Panc1 (cell line): ENCODE measurements at places on chromosomes 5 and 9. TPM values are rescaled to one million over a fixed set of nuclear protein-coding genes. Genes with fewer than 3 reads are reported as not detected.
A peak's percentile ranks its signal among the peaks of the same experiment; 100 is the strongest.

Gene TAF11L10
- total RNA-seq = not detected

DNA sequence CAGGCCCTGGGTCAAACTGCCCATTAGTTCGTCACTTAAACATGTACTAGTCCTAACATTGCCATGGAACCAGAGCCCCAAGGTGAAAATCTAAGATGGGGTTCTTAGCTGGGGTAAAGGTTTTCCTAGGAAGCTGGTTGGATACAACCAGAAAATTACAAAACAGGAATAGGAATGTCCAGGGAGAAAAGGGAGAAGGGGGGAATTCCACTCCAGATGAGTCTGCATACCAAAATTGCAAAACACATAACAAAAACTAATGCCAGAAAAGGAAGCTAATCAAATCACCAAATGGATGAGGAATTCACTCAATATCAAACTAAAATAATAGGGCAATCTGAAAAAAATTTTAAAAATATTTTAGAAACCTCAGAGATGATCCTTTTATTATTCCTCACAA is 396.2 kb downstream of the EFNA5 start:
- no peak for DNase-seq

- DNase-seq = no peak
These were observed 63.1 kb downstream of the PPARGC1B start for GRCh38 chr5:149793256-149793550.

GRCh38 chr5:76787237-76787636 is 31.6 kb upstream of the F2RL1 start:
- DNase-seq = no peak

- no peak for DNase-seq
These were observed 45.4 kb downstream of the ANXA2R start for GRCh38 chr5:42994555-42995359.

Gene RAB3C
- not detected for total RNA-seq

Gene WNK2
- 13.7 TPM for total RNA-seq

- DNase-seq = no peak
These were observed 138.7 kb upstream of the SLC24A2 start for GRCh38 chr9:19927560-19927959.

- peak; percentile 87 for DNase-seq
These were observed 157.0 kb downstream of the C9orf152 start for GRCh38 chr9:110050925-110051355.

Gene PTPRD
- not detected for total RNA-seq

Gene RPL7A
- total RNA-seq = 1,104 TPM

GRCh38 chr5:79508354-79508753 is 5.6 kb downstream of the HOMER1 start:
- DNase-seq = no peak

Gene SCGB3A2
- total RNA-seq = 0.39 TPM

Gene SPARC
- 228 TPM for total RNA-seq

- no peak for DNase-seq
These were observed 61.6 kb upstream of the ANGPTL2 start for GRCh38 chr9:127183814-127184582.

- no peak for DNase-seq
These were observed 48.2 kb downstream of the FAM240B start for GRCh38 chr9:38671748-38672147.

Gene C5orf58
- total RNA-seq = 0.15 TPM

- DNase-seq = no peak
These were observed 867.1 kb downstream of the DTWD2 start for GRCh38 chr5:118121258-118121657.

Gene TXNDC8
- not detected for total RNA-seq

- DNase-seq = no peak
These were observed 566.6 kb downstream of the ZNF608 start for GRCh38 chr5:124179819-124180218.

DNA sequence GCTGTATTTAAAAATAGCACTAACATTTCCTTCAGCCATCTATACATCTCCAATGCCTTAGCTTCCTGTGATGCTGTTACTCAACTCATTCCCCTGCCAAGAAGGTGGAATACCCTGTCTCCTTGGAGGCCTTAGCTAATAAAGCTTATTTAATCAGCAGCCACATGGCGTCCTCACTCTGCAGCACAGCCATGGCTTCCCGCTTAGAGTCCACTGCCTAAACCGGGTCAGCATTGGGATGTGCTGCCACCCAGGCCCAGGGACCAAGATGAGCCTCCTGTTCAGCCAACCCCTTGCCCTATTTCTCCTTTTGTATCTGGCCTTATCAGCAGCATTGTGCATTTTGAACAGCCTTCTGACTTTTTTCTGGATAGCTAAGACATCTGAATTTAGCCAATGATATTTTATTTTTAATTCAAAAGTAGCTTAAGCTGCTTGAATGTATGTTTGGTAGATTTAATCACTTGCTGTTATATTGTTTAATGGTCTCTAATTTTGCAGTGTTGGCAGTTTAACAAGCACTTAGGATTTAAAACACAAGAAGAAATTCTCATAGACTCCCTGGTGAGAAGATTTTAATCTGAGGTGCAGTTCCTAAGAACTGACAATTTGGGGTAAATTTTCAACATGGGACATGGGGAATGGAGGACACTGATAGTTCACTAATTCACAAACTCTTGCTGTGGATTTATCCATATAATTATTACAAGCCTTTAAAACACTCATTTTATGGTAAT is 113.0 kb downstream of the RPS23 start:
- DNase-seq = no peak

Gene PSMD5
- total RNA-seq = 53.0 TPM

- DNase-seq = no peak
These were observed 50.7 kb upstream of the NR5A1 start for GRCh38 chr9:124557895-124558294.

GRCh38 chr5:174247301-174247700 is 201.8 kb downstream of the NSG2 start:
- DNase-seq = no peak

Gene LCN2
- total RNA-seq = 1.0 TPM

Gene ENTPD2
- total RNA-seq = 2.8 TPM

DNA sequence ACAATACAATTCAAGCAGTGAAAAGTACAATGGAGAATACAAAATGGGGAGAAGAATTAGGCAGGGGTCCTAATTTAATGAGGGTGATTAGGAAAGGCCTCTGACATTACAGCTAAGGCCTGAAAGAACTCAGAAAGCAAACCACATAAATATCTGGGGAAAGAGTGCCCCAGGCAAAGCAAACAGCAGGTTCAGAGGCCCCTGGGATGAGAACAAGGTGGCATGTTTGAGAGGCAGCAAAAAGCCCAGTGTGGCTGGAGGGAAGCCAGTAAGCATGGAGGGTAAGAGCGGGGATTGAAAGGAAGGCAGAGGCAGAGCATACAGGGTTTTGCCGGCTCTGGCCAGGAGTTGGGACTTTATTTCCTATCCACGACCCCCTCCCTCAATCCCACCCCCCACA is 33.4 kb upstream of the VDAC1 start:
- DNase-seq = no peak

- no peak for DNase-seq
These were observed 5.4 kb downstream of the ZNF608 start for GRCh38 chr5:124740991-124741583.

DNA sequence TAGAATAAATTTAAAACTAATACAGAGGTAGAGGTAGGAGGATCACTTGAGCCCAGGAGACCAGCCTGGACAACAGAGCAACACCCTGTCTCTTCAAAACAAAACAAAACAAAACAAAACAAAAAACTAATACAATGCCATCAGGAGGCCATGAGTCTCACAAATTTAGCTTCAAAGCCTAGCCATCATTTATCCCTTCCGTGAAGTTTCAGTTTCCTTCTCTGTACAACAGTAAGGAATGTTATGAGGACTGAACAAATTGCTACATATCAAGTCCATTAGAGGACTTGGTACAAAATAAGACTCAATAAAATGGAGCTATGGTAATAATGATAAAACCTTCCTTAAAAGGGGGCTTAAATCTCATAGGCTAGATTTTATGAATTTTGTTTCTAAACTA is 60.8 kb downstream of the MAPKAP1 start:
- DNase-seq = no peak

- no peak for DNase-seq
These were observed 212.6 kb upstream of the ACTBL2 start for GRCh38 chr5:57695179-57695578.

Gene HCN1
- 0.36 TPM for total RNA-seq

DNA sequence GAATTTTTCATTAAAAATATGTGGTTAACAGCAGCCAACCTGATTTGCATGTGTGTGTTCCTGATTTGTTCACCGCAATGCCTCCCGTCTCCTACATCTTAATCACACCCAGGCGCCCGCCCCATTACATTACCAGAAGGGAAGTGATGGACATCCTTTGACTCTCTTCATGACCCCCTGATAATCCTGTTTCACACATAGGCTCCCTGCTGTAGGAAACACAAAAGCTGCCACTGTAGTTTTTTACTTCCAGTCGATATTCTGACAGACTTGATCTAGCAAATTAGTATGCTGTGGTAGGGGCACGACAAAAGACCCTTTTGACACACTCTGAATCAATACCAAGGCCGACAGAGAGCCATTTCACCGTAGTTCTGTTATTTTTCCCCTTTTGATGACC is 287.8 kb upstream of the ISL1 start:
- no peak for DNase-seq

GRCh38 chr5:9156282-9156681 is 389.6 kb downstream of the SEMA5A start:
- no peak for DNase-seq

- no peak for DNase-seq
These were observed 41.3 kb downstream of the PPARGC1B start for GRCh38 chr5:149771216-149771980.

GRCh38 chr9:137305060-137305797 is 3.2 kb upstream of the NRARP start:
- no peak for DNase-seq

GRCh38 chr5:32852535-32852934 is 141.4 kb downstream of the NPR3 start:
- peak; percentile 20 for DNase-seq

GRCh38 chr5:87582149-87582548 is 169.4 kb upstream of the CCNH start:
- no peak for DNase-seq

DNA sequence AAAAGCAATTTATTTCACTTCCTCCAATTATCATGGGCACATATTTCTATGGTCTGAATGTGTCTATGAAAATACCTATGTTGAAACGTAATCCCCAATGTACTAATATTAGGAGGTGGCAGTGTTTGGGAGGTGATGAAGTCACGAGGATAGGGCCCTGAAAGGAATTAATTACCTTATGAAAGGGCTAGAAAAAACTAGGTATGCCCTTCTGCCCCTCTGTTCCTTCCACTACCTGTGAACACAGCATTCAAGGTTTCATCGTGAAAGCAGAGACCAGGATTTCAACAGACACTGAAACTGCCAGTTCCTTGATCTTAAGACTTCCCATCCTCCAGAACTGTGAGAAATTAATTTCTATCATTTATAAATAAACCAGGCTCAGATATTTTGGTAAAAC is 1037.1 kb upstream of the C9orf72 start:
- no peak for DNase-seq

Gene ADRA1B
- total RNA-seq = 8.3 TPM

GRCh38 chr9:16656432-16657169 is 213.9 kb downstream of the BNC2 start:
- DNase-seq = no peak

GRCh38 chr9:72935595-72935994 is 17.3 kb downstream of the ALDH1A1 start:
- no peak for DNase-seq

DNA sequence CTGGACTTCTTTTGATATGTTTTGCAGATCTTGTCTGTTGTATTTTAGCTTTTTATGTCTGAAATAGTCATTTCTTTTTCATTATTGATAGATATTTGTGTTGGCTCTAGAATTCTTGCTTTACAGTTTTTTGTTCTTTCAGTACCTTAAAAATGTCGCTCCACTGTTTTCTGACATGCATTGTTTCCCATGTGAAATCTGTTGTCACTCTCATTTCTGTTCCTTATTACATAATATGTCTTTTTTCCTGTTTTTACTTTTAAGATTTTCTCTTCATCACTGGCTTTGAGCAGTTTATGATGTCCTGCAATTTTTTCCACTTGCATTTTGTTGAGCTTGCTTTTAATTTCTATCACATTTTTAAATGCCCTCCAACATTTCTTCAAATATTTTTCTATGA is 270.4 kb upstream of the TARS1 start:
- DNase-seq = no peak

- no peak for DNase-seq
These were observed 158.1 kb downstream of the SLC25A46 start for GRCh38 chr5:110896901-110897300.

Gene GARNL3
- 11.5 TPM for total RNA-seq

Gene TMEM171
- 2.1 TPM for total RNA-seq

DNA sequence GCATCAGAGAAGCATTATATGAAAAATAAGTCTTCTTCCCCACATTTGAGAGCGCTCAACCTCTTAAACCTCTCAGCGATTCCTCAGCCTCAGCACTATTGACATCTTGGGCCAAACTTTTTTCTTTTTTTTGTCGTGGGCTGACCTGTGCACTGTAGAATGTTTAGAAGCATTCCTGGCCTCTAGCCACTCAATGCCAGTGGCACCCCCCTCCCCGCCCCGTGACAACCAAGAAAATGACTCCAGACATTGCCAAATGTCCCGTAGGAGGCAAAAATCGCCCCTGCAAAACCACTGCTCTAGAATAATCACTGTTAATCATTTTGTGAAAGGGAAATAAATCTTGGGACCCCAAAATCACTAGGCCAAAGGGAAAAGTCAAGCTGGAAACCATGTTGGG is 129.1 kb upstream of the BOD1 start:
- no peak for DNase-seq

DNA sequence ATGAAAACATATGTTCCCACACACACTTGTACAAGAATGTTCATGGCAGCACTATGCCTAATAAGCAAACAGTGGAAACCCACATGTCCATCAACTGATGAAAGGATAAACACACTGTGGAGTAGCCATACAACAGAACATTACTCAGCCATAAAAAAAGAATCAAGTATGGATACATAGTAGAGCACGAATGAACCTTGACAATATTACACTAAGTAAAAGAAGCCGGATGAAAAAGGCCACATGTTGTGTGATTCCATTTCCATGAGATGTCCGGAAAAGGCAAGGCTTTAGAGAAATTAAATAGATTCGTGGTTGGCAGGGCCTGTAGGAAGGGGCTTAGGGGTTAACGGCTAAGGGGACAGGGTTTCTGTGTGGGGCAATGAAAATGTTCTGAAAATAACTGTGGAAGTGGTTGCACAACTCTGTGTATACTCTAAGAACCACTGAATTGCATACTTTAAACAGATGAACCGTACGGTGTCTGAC is 51.4 kb downstream of the COL23A1 start:
- no peak for DNase-seq

DNA sequence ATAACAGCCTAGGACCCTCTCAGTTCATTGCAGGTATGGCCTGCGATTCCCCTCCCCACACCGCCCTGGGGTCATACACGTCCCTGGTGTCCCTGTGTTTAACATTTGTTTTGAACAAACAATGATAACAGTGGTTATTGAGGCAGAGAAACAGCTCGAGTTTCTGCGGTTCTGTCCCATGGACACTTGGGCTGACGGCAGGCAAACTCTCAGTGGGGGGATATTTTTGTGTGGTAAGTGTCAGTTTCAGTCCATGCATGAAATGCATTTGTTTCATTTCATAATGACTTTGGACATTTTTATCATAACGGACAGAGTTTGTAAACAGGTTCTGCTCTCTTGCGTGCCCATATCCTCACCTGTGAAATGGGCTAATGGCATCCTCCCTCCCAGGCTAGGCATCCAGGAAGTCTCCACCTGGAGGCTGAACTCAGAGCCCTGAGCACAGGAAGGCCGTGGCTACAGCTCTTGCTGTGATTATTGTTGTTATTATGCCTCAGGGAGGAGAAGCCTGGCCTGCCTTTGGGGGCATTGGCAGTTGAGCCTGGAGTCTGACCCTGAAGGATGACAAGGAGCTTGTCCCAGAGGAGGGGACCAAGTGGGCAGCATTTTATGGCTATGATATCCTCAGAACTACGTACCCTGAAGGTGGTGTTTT is 190.9 kb downstream of the GADD45G start:
- no peak for DNase-seq
